Stimulated activated CD4-positive, alpha-beta T cell treated with anti-CD3 and anti-CD28 coated beads, Interleukin-1b, Interleukin-23, amount 100 ng/mL, for 1 hour (primary cell): ENCODE measurements at places on chromosomes 1 and 21.

DNA sequence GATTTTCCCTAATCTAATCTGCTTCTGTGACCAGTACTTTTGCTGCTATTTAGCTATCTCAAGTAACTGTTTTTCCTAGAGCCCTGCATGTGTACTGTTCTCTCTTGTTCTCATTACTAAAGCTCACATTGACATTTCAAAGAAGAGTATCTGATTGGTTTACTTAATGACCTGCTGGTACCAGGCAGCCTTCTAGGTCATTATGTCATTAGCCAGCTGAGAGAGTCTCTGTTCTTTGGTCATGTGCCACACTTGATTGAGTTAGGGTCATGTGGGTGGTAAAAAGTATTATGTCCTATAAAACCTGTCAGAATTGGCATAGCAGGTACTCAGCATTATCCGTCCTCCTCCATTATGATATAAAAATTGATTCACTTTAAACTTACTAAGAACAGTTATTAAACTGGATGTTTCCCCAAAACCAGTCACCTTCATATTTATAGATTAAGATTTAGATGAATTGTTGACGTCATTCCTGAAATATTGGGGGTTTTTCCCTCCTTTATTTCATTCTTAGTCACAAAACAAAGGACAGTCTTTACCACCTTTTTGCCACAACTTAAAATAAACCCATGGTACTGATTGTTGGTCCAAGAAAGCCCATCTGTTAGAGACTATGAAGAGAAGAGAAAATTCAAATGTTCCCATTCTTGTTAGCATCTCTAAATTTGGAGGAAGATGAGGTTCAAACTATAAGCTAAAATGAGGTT is 22.2 kb downstream of the FNDC5 start:
- DNase-seq: no peak

DNA sequence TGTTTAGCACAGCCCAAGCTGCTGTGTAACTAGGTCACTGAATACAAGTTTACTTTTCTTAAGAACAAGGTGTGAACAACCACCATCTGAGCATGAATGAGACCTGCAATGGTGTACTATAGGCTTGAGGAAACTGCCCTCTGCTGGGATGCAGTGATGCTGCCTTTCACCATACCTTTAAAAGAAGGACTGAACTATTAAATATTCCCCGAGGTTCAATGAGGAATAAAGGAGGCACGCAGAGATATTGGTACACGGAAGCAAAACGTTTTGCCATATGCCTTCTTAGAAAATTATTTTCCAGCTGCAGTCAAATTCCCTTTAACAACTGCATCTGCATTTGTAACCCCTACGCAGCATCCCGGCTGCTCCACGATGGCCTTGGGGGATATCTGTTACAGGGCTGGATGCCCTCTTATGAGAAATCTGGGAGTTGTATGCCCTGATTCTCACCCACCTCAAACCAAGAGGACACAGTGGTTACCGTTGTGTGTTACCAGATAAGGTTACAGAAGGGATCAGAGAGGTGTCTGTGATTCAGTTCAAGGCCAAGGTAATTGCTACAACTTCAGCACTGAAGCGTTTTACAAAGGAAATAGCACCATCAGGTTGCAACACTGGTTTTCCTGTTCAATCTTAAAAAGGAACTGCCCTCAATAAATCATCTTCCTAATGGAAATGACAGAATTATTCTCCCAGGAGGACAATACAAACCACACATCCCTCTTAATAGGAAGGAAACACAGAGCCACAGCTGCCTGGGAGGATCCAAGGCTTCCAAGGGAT is 470.5 kb downstream of the LTN1 start:
- DNase-seq: no peak

GRCh38 chr1:198771563-198772153 is 132.8 kb downstream of the PTPRC start:
- no peak for DNase-seq

DNA sequence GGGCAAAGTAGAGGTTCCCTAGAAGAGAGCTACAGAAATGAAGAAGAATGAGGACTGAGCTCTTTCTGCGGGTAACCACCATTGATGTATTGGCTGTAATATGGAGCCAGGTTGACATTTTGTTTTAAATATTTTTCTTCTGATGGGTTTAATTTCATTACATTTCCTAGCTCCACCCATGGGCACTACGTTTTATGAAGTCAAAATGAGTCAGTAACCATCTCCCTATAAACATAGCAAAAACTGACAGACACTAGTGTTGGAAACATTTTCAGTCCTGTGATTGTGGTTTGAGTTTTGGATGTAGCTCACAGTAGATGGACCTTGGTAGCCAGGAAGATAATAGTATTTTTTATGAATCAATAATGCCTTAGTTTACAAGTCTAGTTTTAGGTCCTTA is 470.4 kb upstream of the B3GALT2 start:
- DNase-seq: no peak

DNA sequence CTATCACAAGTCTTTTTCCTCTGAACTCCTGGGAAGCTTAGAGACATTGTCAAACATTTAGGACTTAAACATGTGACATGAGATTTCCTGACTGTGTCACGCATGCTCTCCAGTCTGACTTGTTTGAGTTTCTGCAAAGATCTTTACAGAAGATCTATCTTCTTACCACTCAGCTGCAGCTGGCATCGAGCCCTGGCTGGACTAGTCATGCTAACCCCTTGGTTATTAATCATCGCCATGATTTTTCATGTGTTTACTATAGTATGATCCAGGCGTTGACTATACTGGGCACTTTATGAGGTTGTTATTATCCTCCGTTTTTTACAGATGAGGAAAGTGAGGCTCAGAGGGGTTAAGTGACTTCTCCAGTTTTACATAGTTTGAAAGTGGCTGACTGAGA is 18.1 kb upstream of the IRF2BP2 start:
- DNase-seq: no peak

- DNase-seq: no peak
Measured at GRCh38 chr1:58932859-58933598, 149.2 kb upstream of the JUN start.

DNA sequence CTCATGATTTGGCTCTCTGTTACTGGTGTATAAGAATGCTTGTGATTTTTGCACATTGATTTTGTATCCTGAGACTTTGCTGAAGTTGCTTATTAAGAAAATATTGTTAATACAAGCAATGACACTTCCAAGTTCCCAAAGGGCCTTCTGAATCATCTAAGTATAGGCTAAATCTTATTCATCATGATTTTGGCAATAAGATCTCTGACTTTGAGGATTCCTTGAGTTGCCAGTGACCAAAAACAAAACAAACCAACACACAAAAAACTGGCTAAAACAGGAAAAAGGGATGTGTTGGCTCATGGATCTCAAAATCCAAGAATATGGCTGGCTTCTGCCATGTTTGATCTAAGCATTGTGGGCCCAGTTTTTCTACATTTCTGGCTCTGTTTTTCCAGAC is 163.4 kb downstream of the HHIPL2 start:
- DNase-seq: no peak

GRCh38 chr1:68551459-68551858 is 54.6 kb upstream of the DEPDC1 start:
- DNase-seq: no peak

GRCh38 chr1:94976971-94977548 is 50.1 kb upstream of the CNN3 start:
- DNase-seq: no peak

DNA sequence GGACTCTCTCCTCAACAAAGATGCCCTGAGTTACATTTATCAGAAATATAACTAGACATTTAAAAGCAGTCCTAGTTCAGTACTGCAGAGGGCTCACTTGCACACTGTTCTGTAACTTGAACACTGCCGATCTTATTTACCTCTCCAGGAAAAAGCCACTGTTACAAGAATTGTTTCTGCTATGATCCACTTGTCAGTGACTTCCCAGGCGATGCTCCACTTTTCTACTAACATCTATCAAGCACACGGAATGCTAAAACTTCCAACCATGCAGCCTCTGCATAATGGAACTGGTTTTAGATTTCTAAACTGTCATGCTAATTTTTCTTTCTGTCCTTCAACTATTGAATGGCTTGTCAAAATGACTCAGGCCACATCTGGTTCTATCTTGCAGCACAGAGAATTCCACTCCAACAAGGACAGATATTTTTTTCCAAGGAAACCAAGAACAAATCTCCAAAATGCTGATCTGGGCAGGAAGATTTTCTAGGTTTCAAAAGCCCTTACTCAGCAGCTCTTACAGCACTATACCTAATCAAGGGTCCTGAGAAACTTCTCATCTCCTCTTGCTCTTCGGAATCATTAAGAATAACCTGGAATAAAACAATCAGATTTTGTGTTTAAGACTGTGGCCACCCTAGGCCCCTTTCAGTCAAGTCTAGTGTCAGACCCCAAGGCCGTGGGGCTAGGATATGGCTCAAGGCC is 9.9 kb downstream of the SEC16B start:
- no peak for DNase-seq

GRCh38 chr1:50084389-50084788 is 24.3 kb upstream of the ELAVL4 start:
- no peak for DNase-seq
